NCI-H1417 treated with DMSO at 0.1 percent for 48 hours (cell line): ENCODE measurements at places on chromosomes 6 and 20.

DNA sequence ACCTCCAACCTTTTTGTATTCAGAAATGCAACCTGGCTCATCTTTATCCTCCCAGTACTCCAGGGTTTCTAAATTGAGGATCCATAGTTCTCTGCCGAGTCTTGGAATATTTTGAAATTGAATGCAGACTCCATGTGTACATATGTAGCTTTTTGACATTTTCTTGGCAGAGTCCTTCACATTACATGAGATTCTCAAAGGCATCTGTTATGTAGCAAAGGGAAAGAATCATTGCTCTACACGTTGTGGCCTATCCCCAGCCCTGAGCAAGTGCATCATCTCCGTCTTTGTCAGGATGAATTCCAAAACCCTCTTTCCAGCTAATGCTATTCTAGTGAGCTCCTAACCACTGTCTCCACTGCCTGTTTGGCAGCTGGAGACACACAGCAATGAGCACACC, 742.9 kb downstream of the DHX35 start:
- DNase-seq: no peak

DNA sequence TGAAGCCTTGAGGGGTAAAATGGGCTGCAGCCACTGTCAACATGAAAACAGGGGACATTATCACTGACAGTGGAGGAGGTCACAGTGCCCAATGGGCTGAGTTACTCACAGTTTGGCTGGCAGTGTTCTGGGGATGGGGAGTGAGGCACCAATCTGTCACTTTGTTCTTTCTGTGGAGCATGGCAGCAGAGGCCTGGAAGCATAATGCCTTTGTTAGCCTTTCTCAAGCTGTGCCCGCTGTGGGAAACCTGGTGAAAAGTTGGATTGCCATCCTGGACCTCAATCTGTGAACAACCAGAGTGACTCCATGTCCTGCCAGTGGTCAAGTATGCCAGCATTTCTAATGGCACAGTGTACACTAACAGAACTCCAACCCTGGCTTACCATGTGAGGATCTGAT, 143.6 kb downstream of the OR2B2 start:
- no peak for DNase-seq

DNA sequence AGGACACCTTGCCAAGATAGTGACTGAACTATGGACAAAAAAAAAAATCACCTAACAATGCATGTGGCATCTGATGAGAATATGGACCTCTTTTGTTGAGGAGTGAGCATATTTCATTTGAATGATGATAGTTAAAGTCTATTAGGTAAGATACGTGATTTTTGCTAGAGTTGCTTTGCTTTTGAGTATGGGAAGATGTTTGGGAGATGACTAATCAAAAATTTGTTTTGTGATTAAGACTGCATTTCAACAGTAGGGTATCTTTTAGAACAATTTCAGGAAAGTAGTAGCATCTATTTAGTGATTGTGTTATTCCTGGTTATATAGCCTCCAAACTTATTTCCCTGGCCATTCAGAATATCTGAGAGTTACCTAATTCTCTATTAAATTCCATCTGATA, 878.6 kb upstream of the CITED2 start:
- DNase-seq: no peak

- DNase-seq: no peak
Measured at GRCh38 chr6:140320081-140321080, 945.9 kb upstream of the CITED2 start.

DNA sequence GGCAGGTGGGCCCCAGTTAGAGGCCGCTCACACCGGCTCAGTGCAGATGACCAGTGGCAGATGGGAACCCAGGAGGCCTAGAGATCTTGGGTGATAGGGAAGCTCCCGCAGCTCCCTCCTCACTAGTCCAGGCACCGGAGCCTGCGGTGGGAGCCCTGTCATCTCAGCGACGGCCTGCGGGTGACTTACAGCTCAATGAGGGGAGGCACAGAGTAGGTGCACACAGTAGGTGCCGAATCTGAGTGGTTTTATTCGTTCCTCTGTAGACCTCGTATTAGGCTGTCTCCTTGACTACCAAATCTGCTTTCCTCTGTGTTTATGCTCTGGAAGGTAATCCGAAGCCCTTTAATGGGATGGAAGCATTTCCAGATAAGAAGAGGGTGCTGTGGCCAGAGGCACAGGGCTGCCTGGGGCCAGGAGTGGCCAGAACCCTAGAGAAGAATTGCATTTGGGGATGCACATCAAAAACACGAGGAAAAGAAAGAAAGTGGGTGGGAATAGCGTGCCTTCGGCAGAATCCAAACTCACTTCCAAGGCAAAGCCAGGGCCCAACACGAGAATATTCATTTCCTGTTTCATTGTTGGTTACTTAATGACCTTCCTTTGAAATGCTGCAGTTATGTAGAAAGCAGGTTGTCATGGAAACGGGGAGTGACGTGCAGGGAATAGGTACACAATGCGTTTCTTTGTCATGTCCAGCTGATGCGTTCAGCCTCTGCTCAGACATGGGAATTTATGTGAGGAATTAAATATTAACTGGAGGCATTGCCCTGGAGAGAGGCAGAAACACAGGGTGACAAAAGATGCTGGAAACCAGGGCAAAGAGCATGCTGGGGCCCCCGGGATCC, 24.7 kb downstream of the MYT1 start:
- DNase-seq: peak; percentile 27

GRCh38 chr6:57222743-57223077, 603 bp upstream of the RAB23 start:
- no peak for DNase-seq

GRCh38 chr6:169271158-169271876, 17.7 kb upstream of the THBS2 start:
- no peak for DNase-seq

DNA sequence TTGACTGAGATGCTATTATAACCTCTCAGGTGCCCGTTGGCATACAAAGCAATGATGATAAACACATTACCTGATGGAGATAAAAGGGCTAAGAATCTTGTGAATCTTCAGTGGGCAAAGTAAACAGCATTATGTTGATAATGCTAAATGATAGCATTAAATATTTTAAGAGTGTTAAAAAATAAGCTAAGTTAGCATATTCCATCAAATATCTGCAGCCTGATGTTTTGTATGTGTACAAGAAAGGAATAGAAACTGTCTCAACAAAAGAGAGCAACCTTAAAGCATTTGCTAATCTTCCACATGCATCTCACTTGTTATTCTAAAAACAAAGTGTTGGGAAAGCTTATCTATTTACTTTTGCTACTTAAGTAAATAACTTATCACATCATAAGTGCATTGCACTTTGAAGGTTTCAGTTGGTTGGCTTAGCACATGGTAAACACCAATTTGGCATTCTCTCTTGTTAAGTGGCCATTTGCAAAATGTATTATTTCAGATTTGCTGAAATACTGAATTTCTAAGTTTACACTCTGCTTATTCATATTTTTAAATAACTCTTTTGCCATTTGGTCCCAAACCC, 151.6 kb downstream of the SYNDIG1 start:
- no peak for DNase-seq

GRCh38 chr20:53212018-53212417, 239.9 kb downstream of the TSHZ2 start:
- DNase-seq: no peak

- DNase-seq: no peak
Measured at GRCh38 chr6:158283304-158283980, 28.8 kb upstream of the TULP4 start.

DNA sequence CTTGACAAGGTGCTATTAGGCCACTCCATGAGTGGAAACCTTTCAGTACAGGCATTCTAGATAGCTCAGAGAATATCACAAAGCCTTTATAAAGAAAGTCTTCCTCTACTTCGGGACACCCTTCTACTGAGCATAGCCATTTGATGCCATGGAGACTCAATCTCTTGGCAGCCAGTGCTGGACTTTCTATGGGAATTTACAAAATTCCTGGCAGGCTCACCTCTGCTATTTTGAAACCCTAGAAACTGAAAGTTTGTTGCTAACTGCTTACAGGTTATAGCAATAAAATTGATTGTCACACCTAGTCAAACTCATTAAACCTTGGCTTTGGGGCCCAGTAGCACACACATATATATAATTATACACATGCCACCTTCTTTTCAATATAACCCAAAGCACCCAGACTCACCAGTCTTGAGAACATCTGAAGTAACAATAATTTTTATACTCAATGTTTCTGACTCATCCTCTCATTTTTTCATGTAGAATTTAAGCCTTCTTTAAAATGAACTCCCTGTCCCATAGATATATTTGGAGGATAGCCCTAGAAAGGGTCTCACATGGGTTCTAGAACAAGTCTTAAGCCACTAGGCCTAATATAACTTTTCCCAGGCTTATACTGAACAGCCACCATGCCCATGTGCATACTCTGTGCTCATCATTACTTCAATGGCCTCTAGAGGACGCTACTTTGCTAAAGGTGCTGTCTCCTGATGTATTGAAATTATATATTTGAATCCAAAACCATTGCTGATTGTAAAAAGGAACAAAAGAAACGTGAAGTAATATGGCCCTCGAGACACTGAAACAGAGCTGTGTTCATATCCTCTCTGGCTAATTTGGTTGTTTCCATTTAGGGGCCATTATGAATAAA, 368.1 kb upstream of the MARCKS start:
- no peak for DNase-seq

GRCh38 chr6:26363882-26364701, 906 bp upstream of the BTN3A2 start:
- no peak for DNase-seq

- no peak for DNase-seq
Measured at GRCh38 chr6:11459079-11459610, 78.4 kb upstream of the TMEM170B start.

DNA sequence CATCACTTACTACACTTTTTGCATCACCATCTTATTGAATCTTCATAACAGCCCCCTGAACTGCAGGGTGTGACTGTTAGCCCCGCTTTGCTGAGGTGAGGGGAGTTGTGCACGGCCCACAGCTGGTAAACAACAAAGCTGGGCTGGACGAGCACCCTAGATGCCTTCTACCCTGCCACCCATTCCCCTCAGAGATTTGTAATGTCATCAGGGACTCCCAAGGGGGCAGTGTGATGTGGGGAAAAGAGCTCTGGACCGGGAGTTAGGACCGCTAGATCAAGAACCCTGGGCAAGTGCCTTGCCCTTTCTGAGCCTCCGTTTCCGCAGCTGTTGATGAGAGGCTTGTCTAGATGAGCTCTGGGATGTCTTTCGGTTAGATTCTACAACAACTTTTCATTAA, 20.9 kb downstream of the PKIG start:
- DNase-seq: no peak

DNA sequence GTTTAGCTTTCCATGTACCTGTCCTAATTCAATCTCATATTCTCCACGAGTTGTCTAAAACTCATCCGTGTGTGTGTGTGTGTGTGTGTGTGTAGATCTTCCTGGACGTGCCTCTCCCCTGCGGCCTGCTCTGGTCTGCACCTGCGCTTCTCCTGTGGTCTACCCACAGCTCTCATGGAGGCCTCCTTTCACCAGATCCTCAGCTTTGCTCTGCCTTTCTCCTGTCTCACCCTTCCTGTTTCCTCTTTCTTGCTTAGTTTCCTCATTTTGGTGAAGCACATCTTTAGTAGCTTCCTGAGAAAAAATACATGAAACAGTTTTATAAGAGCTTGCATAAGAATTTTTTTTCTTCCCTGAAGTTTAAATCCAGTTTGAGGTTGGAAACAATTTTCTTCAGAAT, 18.1 kb downstream of the SLX4IP start:
- no peak for DNase-seq

DNA sequence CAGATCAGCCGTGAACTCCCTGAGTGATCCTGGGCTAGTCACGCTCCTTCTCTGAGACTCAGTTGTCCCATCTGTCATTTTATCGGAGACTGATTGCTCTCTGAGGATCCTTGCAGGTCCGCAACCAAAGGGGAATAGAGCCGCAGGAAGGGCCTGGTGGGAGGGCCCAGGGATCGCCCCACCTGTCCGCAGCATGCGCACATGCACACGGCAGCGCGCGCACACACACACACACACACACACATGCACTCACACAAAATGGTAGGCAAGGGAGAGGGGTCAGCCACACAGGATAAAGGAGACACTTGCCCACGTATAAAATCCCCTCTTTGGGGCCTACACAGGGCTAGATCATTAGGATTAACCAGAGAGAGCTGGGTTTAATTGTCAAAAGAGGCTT, 95.6 kb upstream of the FOXP4 start:
- DNase-seq: no peak

DNA sequence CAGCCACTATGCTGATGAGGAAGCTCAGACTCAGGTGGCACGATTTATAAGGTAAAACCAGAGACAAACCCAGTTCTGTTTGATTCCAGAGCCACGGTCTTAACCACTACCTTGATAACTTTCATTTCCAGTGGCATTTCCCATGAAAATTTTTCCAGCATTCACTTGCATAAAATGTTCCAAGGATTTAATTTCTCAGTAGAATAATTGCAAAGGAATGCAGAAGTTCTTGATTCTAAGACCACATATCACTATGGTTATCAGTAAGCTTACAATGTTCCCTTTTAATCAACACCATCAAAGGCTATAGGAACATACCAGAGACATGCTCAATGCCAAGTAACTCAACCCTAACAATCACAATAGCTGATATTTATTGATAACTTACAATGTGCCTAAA, 306.0 kb upstream of the HS3ST5 start:
- DNase-seq: no peak

- peak; percentile 67 for DNase-seq
Measured at GRCh38 chr6:137094411-137095008, 49.7 kb upstream of the IL20RA start.

- peak; percentile 53 for DNase-seq
Measured at GRCh38 chr20:41476013-41476441, 109.4 kb upstream of the EMILIN3 start.

DNA sequence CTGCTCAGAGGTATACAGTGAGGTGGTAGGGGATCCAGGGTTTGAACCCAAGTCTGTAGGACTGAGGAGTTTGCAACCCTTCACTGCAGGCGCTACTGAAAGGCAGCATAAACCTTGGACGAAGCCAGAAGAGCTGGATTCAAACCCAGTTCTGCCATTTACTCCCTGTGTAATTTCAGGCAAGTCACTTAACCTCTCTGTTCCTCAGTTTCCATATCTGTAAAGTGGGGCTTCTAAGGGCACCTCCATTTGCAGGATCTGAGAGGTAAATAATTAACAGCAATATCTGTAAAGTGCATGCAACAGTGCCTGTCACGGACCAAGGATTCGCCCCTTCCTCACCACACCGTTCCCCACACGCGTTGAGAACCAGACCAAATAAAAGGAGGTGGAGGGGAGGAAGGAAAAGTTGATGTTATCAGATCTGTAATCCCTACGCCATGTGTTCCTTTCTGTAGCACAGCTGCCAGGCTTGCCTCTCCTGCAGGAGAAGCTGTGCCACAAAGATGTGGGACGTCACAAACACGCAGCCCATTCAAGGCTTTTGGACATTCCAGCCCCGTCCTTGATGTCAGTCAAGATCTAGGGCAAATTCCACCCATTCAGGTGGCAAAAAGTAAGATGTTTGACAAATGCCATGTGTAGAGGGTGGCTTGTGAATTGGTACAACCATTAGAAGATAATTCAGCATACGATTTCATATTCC, 9.8 kb downstream of the RIPOR3 start:
- DNase-seq: no peak

- DNase-seq: no peak
Measured at GRCh38 chr20:21623074-21623780, 82.2 kb upstream of the PAX1 start.
